ENCODE measurements at places on chromosomes 4 and X.

DNA sequence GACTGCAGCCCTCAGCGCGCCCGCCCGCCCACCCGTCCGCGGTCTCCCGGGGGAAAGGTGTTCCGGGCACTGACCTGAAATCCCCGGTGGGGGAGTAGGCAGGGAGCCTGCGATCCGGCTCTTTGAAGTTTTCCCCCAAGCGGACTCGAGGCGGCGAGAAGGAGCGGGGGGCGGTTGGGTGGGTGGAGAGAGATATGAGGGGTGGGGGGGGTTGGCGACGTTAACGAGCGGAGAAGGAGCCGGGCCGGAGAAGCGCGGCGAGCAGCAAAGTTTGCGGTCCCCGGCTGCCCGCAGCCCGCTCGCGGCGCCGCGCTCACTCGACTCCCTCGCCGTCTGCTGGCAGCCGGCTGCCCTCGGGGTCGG, 636 bp downstream of the BCOR start:
- no peak for DNase-seq

- DNase-seq = no peak
Observed at GRCh38 chr4:174275101-174275500, 8.4 kb downstream of the FBXO8 start.

- DNase-seq = no peak
Observed at GRCh38 chrX:147914591-147914990, 2.9 kb downstream of the FMR1 start.

GRCh38 chr4:137531986-137532868, at the start of gene PCDH18:
PCDH18 (minus strand) TSS chr4:137532494; CDS start chr4:137532088, 406 bp downstream.
- no peak for DNase-seq

- no peak for DNase-seq
Observed at GRCh38 chrX:42089031-42089430, 165.7 kb upstream of the CASK start.

- DNase-seq = no peak
Observed at GRCh38 chr4:78354782-78355181, 196.8 kb upstream of the ANXA3 start.

DNA sequence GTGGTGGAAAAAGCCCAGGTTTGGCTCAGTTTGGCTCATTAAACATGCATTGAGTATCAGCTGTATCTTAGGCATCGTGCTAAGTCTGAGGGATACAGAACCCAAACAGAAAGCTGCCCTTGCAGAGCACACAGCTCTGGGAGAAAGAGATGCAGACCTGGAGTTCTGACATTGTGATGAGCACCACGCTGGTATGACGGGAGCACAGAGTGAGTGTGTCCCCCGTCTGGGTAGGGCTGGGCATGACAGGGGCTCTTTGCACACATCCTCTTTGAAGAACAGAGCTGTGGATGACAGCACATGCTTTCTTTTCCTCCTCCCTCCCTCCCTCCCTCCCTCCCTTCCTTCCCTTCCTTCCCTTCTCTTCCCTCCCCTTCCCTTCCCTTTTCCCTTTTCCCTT, 52.2 kb downstream of the CLCN4 start:
- no peak for DNase-seq
